ENCODE measurements at places on chromosomes 16 and 17.

- no peak for DNase-seq
Measured at GRCh38 chr17:57457188-57457587, 200.9 kb downstream of the MSI2 start.

DNA sequence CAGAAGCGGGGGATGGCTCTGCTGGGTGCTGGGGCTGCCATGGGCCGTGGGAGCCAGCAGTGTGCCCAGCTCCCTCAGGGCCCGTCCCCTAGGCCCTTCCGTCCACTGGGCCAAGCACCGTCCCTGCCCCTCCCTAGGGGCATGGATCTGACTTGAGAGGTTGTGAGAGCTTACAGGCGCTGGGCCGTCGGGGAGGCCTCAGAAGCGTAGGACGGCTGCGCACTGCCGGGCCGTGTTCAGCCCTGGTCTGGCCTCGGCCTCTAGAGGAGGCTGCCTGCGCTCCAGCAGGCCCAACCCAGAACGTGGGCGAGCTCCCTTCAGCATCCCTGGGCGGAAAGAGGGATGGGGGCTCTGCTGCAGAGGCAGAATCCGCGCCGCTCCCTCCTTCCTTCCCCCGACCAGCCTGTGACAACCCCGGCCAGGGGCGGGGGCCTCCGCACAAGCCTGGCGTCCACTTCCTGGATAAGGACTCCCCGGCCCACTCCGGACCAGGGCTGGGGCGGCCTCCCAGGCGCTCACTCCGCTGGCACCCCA lies 685 bp upstream of the MPG start:
- DNase-seq, result no peak

- DNase-seq, result no peak
Measured at GRCh38 chr16:87472935-87473334, 19.9 kb downstream of the ZCCHC14 start.

- no peak for DNase-seq
Measured at GRCh38 chr16:2468725-2469398, 2.2 kb upstream of the NTN3 start.

DNA sequence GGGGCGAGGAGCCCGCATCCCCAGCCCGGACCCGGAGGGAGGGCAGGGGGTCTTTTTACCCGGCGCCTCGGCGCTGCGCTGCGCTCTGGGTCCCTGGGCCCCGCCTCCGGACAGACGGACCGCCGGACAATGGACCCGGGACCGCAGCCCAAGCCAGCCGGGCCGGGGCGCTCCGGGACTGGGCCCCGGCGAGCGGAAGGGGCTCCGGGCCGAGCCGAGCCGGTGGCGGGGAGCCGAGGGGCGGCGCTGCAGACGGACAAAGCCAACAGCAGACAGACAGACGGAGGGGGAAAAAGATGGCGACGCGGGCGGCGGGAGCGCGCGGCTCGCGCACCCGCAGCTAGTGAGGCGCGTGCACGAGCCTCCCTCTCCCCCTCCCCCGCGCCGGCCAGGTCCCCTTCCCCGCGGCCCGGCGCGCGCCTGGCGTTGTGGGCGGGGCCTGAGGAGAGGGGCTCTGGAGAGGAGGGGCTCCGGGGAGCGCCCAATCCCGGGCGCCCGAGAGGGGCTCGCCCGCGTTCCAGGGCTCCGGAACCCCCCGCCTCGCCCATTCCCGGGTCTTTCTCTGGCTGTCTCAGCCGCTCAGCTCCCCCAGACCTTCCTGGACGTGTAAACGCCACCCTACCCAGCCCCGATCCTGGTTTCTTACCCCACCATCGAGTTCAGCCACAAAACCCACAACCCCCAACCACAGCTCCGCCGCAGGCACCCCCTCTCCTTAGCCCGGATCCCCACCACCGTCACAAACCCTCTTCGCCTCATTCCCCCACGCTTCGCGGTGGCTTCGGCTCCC lies at the start of gene ZNF821:
ZNF821 (minus strand) TSS at position 334 of the 790 bp plus-strand sequence. CDS start 4,236 bp downstream, outside the sequence.
- peak; percentile 36 for DNase-seq

DNA sequence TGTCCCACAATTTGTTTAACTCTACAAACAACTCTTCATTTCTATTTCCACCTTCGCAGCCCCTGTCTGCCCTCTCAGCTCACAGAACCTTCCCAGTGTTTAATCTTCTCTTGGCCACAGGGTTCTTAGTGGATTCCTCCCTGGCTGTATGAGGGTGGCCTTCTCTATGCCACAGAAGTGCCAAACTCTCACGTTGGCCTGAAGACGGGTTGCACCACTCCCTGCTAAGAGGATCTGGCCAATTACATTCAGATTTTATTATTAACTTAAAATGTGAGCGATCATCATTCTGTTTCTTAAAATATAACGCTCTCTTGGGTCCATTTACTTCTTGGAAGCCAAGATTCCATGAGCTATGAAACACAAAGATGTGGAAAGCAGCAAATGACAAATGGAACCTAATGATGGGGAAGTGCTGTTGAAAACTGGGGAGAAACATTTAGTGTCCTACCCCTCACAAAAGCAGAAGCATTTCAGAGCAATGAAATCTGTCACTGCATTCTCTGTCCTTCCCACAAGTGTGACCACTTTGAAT lies 91.3 kb upstream of the NOG start:
- no peak for DNase-seq

DNA sequence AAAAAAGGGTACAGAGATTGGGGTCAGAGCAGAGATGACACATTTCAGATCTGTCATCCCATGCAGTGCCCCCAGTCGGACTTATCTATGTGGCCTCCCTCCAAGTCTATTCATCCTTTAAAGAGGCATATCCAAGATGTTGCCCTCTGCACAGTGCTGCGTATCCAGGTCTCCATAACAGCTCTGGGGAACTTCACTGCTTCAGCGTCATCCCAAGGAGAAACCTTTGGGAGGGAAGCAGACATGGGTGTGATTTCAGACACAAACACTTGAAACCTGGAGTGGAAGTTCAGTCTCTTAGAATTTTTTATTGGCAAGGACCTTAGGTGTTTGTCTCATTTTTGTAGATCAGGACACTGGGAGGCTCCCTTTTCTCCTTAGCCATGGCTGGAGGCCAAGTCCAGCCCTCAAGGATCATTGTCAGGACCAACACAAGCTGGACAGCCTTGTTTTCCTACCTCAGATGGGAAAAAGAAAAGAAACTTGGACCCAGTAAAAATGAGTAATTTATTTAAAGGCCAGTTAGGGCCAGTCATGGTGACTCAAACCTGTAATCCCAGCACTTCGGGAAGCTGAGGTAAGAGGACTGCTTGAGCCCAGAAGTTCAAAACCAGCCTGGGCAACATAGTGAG lies 23.9 kb upstream of the NLK start:
- DNase-seq, result no peak

DNA sequence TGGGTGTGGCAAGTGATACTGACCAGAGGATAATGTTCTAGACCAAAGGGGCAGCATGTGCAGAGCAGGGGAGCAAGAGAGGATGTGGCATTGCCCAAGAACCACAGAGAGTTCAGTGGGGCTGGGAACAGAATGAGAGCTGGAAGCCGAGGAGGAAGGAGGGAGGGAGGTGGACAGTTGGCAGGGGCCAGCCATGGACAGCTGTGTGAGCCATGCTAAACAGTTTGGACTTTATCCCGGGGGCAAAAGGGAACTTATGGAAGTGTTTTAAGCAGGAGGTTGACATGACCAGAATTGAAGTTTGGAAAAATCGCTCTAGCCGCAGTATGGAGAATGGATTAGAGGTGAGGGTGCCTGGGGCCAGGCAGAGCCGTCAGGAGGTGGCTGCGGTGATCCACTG lies 29.4 kb upstream of the TMEM132E start:
- DNase-seq, result no peak

- no peak for DNase-seq
Measured at GRCh38 chr16:66065925-66066324, 300.6 kb upstream of the CDH5 start.

Measured in cerebellar nuclear complex (tissue), 1 donor.